Fibroblast of lung (primary cell): ENCODE measurements at places on chromosomes 2 and 18. TPM values are rescaled to one million over a fixed set of nuclear protein-coding genes. Genes with fewer than 3 reads are reported as not detected.

Gene TEKT4
- total RNA-seq = not detected in 2 replicates

GRCh38 chr18:48186861-48187260 lies 222.3 kb downstream of the ZBTB7C start:
- DNase-seq = no peak

DNA sequence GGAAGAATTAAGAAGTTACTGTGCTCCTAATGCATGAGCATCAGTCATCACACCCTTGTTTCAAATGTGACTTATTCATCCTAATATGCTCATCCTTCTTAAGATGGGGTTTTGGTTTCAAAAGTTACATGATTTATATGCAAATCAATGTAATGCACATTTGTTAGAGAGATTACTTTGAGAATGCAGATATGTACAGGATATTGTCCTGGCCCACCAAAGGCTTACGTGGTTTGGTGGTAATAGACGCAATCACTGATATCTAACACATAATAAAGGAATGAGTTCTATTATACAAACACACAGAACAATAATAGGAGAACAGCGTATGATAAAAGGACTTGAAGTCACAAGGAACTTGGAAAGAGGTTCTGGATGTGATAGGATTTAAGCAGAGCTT lies 11.1 kb upstream of the COL5A2 start:
- no peak for DNase-seq

DNA sequence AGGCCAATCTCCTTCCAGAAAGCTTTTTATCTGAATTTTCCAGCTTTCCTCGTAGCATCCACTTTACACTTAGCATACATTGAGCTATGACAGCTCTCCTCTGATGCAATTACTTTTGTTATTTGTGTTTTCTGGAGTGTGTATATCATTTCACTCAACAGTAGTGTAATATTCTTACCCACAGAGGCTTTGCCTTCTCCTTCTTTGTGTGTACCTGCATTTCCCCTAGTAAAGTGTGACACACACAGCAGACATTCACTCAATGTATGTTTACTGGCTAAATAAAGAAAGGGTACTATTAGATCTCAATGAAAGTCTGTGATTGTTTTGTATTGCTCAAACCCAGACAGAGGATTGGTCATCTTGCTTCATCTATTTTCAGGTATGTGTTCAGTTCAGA lies 193.7 kb upstream of the MEX3C start:
- DNase-seq = no peak

DNA sequence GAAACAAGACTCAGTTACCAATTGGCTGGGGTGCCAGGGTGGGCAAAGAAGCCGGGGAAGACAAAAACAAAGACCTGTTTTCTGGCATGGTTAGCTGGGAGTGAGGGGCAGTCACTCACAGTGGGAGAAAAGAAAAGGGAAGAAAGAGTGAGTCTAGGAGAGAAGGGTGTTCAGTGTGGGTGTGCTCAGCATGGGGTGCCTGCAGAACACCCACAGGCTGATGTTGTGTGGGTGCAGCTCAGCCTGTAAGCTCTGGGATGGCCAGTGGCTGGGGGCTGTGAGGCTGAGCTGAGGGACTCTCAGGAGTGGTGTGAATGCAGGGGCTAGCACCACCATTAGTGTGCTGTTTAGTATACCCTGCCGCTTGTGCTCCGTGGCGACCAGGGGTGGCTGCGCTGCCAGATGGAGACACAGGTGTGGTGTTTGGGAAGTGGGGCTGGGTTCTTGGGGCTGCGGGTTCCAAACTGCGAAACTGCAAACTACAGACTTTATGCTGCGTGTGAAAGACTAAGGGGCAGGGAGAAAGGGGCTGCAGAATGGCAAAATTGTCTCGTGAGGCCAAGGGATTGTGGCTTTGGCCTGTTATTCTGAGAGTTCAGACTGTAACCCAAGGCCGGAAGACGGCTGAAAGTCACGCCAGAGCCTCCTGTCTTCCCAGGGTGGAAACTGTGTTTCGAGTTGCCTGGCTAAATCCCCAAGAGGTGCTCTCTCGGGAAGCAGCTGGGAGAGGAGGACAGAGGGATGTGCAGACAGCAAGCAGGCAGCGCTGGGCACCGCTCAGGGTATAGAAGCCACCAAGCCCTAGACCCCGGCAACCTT lies 156.3 kb downstream of the TTC32 start:
- DNase-seq = no peak
